Stimulated activated naive CD8-positive, alpha-beta T cell treated with anti-CD3 and anti-CD28 coated beads, Interleukin-15, amount 100 ng/mL, for 72 hours (primary cell): ENCODE measurements at places on chromosomes 11 and 22.

DNA sequence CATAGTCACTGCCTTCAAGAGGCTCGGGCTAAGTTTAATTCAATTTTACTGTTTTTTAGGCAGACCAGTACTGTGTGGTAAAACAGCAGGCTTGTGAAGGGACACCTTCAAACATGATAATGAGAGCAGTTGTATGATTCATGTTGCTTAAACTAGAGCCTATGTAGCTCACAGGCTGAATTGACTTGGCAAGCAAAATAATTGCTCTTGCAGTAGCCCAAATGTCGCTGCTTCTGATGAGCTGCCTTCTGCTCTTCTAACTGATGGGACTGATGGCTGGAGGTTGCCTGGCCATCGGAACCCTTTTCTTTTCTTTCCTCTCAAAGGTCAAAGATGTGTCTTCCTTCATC, 137.6 kb downstream of the MAML2 start:
- DNase-seq: peak; percentile 36

GRCh38 chr11:30774496-30775232, 188.5 kb upstream of the MPPED2 start:
- no peak for DNase-seq

DNA sequence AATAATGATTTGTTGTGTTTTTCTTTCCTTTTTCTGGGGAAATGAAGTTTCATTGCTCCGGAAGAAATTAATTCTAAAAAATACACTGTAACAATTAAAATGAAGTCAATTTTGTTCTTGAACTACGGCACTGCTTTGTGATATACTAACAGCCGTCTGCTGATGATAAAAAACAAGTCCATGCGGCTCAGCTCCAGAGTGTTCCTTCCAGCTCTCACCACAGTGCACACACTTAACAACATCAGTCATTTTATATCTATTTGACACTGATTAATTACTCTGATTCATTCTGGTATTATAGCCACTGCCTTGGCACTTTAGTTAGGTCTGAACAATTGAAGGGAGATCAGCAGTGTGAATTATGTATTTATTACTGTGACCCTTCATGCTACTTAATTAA, 97.4 kb upstream of the SLC6A5 start:
- no peak for DNase-seq

GRCh38 chr11:74532501-74533246, 39.1 kb upstream of the LIPT2 start:
- DNase-seq: no peak

DNA sequence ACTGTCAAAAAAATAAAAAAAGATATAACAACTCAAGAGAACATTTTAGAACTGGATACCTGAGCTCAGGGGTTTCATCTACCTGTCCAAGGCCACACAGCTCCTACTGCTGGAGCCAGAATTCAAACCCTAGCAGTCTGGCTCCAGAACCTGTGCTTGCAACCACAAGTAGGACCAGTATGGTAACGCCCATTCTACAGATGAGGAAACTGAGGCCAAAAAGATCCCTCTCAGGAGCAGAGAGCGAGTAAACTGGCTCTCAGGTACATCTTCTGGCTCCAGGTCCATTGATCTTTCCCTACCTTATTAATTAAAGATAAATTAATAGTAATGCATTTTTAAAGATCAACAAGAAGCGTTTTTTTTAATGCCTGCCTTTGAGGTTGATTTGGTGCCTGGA, 19.2 kb downstream of the P2RX3 start:
- no peak for DNase-seq
